Hypothalamus (tissue), 51 donors: ENCODE measurements at places on chromosomes 2 and 18.

DNA sequence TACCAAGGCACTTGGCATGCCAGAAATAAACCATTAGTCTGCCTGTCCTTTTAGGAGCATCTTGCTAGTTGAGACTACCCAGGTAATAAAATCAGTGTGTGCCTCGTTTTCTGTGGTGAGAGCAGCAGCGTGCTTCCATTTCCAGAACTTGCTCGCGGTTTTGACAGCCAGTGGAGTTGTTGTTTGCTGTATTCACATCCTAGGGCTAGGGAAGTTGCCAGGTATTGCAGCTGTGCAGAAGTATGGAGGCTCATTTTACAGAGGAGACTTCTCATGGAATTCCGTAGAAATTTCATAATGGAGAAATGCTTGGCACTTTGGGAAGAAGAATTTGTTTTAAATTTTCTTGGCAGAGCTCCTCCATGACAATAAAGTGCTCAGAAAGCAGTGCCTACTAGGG, 1355.1 kb upstream of the ZEB2 start:
- no peak for DNase-seq

GRCh38 chr2:153917570-153917969, 45.8 kb downstream of the GALNT13 start:
- no peak for DNase-seq

DNA sequence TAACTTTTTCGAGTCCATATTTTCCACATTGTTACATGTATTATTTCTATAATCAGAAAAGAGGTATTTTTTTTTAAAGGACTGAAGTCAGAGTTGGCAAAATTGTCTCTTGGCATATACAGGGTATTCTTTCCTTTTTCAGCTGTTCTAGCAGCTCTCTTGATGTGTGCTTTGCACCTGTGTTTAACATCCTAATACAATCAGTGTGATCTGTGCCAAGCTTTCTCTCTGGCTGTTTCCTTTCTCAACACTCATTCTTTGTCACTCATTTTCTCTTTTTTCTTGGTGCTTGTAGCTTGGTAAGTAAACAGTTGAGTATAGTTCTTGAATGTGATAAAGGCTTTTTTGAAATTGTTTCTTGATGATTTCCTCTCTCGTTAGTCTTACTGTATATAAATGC, 9.2 kb downstream of the RNMT start:
- no peak for DNase-seq

DNA sequence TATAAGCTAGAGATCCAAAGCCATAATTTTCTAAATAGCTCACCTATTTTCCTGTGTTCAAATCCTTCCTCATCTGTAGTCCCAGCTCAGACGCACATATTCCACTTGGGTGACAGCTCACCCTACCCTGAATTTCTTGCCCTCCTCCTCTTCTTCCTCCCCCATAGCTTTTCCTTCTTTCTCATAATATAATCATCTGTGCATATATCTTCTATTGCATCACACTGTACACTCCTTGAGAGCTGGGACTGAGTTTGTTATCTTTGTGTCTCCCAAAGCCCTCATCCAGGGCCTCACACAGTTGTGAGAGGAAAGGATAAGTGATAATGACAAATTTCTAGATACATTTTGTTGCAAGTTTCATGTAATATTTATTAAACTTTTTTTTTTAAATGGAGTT, 55.9 kb upstream of the RTN4 start:
- DNase-seq, result no peak

DNA sequence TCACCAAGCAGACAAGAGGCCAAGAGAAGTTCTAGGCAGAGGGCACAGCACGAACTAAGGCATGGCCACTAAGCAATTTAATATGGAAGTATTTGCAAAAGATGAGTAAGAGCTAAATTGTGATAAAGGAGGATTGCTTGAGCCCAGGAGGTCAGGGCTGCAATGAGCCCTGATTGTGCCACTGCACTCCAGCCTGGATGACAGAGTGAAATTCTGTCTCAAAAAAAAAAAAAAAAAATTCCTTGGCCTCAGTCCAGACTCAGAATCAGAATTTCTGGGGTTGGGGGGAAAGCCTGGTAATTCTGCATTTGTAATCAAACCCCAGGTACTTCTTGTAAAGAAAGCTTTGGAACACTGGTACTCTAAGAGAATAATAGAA, 46.8 kb upstream of the RTN4 start:
- DNase-seq, result no peak

- DNase-seq, result no peak
Measured at GRCh38 chr2:68829749-68830148, 41.4 kb downstream of the BMP10 start.

GRCh38 chr2:70450641-70451250, 102.9 kb downstream of the TGFA start:
- no peak for DNase-seq

DNA sequence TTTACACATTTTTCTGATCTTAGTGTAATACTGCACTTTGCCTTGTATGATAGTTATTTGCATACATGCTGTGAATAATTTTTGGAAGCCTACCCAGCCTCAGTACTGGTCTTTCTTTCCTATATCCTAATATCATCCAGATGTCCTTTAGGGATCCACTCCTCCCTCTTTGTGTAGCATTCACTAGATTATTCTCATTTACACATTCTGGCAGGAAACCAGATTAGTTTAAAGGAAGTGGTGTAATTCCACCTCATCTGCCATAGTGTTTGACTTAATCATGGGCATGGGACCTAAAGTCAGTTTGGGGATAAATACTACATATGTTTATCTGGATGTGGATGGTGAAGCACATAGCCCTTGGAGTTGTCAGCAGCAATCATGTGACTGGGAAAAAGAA, 444.9 kb upstream of the MAP2 start:
- no peak for DNase-seq

- DNase-seq, result no peak
Measured at GRCh38 chr18:60978338-60978737, 354.9 kb upstream of the CDH20 start.

GRCh38 chr2:120013597-120014223, 833 bp downstream of the EPB41L5 start:
- DNase-seq, result peak; percentile 42

DNA sequence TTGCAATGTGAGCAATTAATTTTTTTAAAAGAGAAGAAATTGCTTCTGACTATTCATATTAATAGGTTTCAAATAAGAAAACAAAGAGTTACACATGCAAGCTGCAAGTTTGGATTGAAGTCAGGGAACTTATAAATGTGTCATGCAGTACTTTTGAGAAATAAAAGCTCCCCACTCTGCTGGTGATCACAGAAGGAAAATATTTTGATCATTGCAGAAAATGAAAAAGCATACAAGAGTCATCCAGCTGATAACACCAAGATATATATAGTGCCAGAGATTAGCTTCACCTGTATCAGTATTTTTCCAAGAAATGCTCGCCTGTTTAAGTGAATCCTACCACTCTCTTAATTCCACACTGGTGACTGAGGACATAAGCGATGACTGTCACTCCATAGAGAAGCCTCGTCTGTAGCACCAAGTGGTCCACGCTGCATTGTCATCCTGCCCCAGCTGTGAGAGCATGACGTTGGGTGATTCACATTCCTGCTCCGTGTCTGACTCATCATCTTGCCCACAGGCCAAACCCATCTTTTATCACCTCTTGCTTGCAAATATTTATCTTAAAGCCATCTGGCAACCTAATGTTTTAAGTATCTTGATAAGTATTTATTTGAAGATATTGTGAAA, 178.0 kb downstream of the ASXL3 start:
- no peak for DNase-seq

- DNase-seq, result no peak
Measured at GRCh38 chr2:111705239-111705638, 178.8 kb downstream of the ANAPC1 start.

DNA sequence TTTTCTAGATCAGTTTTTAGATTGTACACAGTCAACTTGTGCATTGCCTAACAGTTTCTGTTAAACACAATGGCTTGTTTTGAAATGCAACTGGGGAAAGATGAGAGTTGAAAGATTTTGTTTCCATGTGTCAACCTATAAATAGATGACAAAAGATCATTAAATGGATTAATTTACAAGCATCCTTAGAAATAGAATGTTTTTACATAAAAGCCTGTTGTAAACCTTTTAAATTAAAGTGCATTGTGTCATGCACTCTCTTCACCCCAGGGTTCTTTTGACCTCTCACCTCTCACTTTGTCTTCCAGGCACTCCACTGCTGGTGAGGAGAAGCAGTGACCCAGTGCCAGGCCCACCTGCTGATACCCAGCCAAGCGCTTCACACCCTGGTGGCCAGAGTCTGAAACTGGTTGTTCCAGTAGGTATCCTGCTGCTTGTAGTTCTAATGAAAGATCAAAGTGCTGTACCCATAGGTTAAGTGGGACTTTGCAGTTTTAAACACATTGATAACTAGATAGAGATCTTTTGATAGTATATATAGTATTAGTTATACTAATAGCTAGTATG, 502.1 kb downstream of the PARD3B start:
- no peak for DNase-seq

DNA sequence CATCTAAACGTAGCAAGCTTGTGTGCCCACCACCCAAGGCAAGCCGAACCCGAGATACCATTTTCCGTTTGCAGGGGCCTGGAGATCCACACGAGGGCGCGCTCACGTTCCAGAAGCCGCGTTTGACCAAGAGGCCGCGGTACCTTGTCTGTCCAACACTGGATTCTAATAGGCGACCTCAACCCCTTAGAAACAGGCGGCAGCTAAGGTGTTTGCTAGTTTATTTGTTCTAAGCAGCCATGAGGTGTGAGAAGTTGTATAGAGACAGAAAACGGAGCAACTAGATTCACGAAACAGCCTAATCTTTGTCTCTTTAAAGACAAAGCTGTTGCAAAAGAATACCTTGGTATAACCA, 4.2 kb downstream of the HOXD11 start:
- no peak for DNase-seq

DNA sequence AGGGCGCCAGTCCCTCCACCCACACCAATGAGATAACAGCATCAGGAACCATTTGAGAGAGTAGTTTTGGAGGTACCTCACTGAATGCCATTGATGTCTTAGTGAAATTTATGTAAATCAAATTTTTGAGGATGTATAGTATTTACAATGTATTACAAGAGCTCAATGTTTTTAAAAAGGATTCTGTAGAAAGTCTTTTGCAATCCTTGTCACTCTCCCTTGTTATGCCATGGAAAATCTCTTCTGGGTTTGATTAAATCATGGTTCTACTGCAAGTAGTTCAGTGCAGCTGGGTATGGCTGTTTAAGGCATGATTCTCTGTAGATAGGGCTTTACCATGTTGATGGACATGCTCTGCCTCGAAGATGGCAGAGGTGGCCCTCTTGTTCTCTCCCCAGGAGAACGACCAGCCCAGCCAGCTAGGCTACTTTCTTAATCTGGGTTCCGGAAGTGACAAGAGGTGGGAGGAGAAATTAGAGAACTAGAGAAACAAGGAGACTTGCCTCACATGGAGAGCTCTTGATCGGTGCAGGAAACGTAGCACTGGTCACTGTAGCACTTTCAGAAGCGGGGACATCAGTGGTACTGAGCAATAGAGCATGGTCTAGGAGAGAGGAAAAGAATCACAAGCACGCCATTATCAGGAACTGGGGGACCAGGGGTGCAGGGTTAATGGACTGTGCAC, 202.7 kb downstream of the CLIP4 start:
- no peak for DNase-seq

DNA sequence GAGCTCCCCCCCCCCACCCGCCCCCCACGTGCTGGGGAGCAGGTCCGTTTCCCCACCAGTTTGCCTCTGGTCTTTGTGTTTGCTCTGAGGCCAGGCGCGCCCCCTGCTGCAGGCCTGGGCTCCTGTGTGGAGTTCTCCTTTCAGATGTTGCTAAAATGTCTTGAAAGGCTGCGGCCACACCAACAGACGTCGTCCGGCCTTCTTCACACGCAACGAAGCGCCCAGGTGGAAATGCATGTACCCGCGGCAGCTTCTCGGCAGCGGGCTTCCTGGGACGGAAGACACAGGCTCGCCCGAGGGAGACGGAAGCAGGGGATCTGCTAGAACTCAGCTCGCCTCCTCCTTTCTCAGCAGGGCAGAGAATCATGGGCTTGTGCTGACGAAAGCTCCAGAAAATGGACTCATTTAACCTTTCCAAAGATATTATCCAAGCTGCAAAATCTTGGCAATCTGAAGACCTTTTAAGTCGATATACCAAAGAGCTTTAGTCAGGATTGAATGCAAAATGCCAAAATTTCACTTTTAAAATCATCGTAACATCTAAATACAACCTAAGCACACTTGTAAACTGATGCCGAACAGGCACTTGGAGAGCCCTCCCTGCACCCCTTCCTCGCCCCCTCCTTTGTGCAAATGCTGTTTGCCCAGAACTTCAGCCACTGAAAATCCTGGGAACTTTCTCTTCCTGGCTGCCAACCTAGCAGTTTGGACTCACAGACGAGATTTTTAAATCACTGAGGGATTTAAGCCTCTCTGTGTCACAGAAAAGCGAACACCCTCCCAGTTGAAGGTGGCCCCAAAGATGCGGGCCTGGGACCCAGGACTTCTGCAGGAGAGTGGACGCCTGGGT, 125.5 kb upstream of the ZNF516 start:
- peak; percentile 57 for DNase-seq

DNA sequence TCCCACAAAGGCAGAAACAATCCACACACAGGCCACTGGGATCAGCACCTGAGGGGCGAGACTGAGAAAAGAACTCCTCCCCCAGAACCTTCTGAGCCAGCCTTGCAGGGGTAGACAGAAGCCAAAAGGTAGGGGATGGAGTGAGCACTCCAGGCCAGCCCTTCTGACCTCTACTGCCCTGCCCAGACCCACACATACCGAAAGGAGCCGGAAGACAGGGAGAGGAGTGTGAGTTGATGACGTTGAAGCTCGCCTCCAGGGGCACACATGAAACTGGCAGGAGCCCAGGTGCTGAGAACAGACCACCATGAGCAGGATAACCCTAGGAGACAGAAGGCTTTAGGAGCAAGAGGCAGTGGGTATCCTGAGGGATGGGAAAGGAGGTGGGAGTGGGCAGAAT, 1.8 kb downstream of the SLC23A3 start:
- DNase-seq, result no peak

- DNase-seq, result no peak
Measured at GRCh38 chr2:220932041-220932440, 640.1 kb downstream of the EPHA4 start.

- no peak for DNase-seq
Measured at GRCh38 chr2:186868344-186868743, 19.4 kb upstream of the ZSWIM2 start.

- DNase-seq, result no peak
Measured at GRCh38 chr2:97970293-97971060, 25.3 kb downstream of the TMEM131 start.

DNA sequence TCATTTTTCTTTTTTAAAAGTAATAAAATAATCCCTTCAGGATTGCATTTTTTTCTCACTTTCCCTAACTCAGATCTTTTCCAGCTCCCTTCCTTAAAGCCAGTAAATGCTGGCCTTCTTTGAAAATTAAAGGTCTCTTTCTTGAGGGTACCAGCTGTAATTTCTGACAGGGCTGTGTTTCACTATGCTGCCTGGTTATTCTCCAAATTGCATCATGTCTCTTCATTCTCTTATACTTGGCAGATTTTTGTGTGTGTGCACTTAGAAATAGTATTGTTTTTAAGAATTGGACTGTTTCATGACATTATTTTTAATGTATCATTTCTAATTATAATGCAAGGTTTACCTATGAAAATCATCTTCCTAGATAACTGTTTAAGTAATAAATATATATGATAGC, 72.0 kb upstream of the EPB41L5 start:
- DNase-seq, result no peak

- no peak for DNase-seq
Measured at GRCh38 chr2:166090908-166091307, 36.9 kb downstream of the SCN1A start.
